ENCODE measurements at places on chromosomes 5 and 9.
A peak's percentile ranks its signal among the peaks of the same experiment; 100 is the strongest.

GRCh38 chr5:149677731-149678130 is 52.4 kb upstream of the PPARGC1B start:
- DNase-seq: no peak

- DNase-seq: peak; percentile 28
Measured at GRCh38 chr9:78325343-78325742, 28.4 kb downstream of the PSAT1 start.

GRCh38 chr9:10366171-10366779 is 246.5 kb downstream of the PTPRD start:
- DNase-seq: no peak

GRCh38 chr9:65410926-65411325 is 125.9 kb upstream of the FOXD4L5 start:
- no peak for DNase-seq

GRCh38 chr5:83430130-83431010 is 41.2 kb upstream of the VCAN start:
- DNase-seq: peak; percentile 16

GRCh38 chr5:39080597-39081204 is 6.5 kb upstream of the RICTOR start:
- DNase-seq: peak; percentile 55

DNA sequence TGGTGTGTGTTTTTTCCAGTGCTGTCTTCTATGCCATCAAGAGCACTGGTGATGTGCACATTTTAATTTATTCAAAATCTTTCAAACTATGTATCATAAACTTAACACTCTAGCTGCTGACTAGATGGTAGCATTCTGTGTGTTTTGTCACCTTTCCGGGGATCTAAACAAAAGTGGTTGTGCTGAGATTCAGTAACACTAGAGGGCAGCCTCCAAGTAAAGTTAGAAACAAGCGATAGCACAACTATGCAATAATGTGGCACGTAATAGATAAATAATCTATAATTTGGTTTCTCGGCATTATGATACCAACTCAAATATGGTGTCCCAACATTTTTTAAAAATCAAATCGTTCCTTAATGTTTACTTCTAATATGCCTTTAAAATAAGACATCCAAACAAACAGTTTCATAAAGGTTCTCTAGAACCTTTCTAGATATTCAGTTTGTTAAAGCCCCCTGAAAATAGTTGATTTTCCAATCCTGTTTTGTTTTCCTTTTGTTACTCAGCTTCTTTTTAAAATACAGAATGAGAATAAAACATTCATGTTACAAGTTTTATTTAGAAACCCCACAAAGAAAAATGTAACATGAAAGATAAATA is 16.9 kb downstream of the SEMA6A start:
- no peak for DNase-seq

GRCh38 chr9:136978073-136978864 is 965 bp downstream of the PTGDS start:
- DNase-seq: no peak

DNA sequence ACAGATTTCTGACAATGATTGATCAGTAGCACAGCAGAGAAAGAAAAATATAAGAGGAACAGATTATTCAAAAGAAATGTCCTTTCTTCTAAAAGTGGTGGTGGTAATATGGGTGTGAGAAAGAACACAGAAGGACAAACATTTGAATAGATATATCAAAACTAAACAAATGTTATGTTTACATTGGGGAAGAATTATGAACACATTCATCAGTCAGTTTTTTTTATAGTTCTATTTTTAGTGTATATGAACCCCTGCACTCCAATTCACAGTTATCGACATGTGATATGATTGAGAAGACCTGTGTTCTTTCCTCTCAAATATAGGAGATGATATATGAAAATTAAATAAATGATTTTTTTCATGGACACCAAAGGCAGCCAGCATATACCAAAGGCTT is 128.6 kb downstream of the NNT start:
- no peak for DNase-seq

DNA sequence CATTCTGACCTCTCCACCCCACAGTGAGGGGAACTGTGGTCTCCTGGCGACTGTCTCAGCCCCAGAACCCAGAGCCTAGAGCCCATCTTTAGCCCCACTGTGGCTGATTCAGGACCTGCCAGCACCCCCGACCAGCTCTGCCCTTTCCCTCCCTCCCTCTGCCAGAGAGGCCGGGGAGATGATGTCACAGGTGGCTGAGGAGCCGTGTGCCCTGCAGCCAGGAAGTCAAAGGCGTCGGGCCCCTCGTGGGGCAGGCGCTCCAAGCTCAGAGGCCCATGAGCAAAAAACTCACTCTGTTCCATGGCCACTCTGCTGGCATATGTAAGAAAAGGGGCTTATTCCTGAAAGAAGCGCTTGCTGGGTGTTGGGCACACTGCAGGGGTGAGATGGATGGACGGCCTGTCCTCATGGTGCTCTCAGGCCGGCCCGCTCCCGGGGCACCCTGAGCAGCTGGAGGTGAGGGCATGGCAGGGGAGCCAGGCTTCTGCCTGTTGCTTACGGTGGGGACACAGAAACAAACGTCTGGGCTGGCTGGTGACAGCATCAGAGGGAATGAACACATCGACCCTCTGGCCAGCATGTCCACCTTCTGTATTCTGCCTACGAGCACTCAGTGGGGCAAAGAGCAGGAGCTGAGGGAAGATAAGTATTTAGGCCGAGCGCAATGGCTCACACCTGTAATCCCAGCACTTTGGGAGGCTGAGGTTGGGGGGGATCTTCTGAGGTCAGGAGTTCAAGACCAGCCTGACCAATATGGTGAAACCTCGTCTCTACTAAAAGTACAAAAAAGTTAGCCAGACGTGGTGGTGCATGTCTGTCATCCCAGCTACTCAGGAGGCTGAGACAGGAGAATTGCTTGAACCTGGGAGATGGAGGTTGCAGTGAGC is 41.1 kb downstream of the LAMC3 start:
- no peak for DNase-seq

DNA sequence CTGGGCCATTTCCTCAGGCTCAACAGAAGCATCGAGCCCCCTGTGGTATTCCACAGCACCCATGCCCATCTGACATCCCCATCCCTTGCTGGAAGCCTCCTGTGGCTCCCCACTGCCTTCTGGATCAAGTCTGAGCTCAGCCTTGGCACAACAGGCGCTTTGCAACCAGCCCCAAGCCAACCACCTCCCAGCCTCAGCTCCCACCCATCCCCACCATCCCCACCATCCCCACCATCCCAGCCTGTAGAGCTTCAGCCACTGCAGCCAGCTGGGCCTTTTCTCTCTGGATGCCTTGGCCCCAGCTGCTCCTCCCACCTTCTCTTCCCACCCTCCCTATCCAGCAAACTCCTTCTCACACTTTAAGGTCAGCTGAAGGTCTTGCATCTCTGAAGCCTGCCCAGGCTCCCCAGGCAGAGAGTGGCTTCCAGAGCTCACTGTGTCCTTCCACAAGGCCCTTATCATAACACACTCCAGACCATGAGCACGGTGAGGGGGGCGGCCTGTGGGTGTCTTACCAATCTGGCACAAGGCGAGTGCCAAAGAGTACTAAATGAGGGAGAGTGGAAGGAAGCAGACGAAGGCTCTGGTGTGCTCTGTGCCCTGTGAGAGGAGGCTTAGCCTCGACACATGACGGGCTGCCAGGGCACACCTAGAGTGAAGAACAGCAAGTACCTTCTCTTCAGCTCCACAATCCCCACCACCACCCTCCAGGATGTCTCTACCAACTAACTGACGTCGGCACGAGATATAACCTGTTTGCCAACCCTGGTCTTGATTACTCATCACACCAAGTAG is 6.5 kb downstream of the HIGD2A start:
- DNase-seq: no peak

DNA sequence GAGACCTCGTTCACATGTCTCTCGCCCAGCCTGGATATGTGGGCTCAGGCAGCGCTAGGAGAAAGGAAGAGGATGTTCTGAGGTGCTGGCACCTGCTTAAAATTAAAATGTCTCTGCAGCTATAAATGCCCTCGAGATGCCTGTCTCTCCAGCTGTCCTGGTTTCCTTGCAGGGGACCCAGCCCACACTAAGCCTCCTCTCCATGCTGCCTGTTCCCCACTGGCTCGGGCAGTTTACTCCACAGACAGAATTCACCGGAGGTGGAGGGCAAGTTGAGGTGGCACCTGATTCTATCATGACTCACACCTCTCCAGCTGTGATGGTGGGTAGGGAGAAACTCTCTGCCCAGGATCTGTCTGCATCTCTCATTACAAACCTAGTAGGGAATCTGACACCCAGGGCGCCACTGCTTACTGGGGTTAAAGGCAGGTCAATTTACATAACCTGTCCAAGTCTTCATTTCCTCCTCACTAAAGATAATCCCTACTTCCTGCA is 420.9 kb downstream of the SPOCK1 start:
- DNase-seq: no peak

DNA sequence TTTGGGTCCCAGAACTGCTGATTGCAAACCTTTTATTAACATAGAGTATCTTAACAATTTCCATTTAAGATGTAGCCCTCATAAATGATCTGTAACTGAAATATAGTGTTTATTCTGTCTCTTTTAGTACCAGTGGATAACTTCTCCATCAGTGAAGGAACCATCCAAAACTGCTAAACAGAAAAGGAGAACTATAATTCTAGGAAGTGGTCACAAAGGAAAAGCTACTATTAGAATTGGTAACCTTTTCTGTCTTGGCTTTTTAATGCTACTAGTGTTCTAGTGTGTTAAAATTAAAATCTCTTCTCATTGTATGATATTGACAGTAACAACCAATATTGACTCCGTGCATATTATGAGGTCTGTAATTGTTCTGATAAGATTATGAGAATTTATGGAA is 12.8 kb downstream of the CEP78 start:
- DNase-seq: no peak

DNA sequence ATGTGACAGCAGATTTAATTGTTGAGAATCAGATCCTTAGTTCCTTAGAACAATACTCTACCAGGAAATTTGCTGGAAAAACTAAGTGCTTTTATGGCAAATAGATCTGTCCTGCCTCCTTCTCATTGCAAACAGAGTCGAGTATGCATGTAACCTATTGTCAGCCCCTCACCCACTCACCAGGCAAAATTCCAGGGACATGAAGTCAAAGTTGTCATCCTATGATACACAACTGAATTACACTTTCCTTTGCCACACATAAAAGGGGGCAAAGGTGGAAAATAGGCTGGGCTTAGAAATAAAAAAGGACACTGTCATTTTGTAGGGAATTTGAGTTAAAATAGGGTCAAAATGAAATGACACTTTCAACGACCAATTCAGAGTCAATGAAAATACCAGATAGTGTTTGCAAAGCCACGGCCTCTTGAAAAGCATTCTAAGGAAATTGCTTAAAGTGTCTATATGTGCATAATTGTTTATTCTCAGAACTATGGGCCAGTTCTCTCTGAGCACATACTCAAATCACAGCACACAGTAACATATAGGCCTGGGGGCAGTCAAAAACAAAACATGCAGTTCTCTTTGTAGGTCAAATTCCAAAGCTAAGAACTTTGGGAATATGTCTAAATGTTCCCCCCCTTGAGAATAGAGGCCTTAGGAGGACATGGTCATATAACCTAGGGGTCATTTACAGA is 452.8 kb downstream of the NFIB start:
- no peak for DNase-seq

GRCh38 chr5:144698484-144698883 is 527.8 kb downstream of the KCTD16 start:
- DNase-seq: no peak

GRCh38 chr9:127078336-127078735 is 44.1 kb downstream of the ANGPTL2 start:
- DNase-seq: no peak

- DNase-seq: no peak
Measured at GRCh38 chr5:96509316-96509715, 76.3 kb upstream of the PCSK1 start.

DNA sequence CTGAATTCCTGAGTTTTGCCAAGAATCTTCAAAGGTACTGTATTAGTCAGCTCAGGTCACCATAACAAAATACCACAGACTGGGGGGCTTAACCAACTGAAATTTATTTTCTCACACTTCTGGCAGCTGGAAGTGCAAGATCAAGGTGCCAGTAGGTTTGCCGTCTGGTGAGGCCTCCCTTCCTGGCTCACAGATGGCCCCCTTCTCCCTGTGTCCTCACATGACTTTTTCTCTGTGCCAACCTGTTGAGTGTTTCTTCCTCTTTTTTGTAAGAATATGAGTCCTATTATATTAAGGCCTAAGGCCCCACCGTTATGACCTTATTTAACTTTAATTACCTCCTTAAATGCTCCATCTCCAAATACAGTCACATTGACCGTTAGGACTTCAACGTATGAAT is 156.1 kb upstream of the KIF2A start:
- DNase-seq: no peak

- no peak for DNase-seq
Measured at GRCh38 chr5:127907907-127908306, 175.7 kb upstream of the SLC12A2 start.

DNA sequence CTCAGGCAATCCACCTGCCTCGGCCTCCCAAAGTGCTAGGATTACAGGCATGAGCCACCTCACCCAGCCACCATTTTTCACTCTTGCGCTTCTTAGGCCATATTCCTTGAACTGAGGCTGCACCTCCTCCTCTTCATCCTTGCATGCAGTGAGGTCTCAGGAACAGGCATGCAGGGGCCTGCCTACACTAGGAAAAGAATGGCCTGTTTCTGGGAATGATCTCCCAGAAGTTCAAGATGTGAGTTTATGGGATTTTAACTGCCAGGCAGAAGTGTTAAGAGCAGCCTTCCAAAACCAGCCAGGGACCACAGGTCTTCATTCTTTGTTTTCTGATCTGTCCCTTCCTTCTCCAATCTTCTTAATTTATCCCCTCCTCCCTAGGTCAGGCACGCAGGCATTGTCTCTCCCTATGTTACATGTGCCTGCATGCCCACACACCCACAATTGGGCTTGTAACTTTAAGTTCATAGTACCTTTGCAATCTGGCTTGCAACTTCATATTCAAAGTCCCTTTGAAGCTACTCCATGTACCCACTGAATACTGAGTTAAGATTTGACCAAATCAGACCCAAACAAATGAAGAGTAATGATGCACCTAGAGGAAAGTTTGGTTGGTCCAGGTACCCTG is 10.5 kb upstream of the HSPA4 start:
- no peak for DNase-seq

DNA sequence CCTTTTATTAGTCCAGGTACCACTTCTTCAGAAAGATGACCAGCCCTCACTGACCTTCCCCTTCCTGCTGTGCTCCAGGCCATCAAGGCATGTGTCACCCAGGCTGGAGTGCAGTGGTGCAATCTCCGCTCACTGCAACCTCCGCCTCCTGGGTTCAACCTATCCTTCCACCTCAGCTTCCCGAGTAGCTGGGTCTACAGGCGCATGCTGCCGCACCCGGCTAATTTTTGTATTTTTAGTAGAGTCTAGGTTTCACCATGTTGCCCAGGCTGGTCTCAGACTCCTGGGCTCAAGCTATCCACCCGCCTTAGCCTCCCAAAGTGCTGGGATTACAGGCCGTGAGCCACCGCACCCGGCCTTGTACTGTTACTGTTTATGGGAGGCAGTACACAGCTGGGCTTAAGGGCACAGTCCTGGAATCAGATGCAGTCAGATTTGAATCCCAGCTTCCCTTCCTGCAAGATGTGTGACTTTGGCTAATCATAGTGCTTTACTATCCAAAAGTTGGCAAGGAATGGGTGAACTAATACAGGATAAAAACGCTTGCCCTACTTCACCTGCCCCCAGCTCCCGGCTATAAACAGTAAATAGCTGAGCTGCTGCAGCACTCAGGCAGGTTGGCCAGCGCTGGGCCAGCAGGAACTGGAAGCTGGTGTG is 483 bp upstream of the EIF4EBP3 start:
- DNase-seq: no peak

- no peak for DNase-seq
Measured at GRCh38 chr5:126067404-126067803, 355.8 kb upstream of the GRAMD2B start.

All from AG09309 (cell line).